Stimulated activated CD8-positive, alpha-beta memory T cell treated with anti-CD3 and anti-CD28 coated beads, Interleukin-7, amount 100 ng/mL, for 48 hours (primary cell): ENCODE measurements at places on chromosomes 2 and 18.

DNA sequence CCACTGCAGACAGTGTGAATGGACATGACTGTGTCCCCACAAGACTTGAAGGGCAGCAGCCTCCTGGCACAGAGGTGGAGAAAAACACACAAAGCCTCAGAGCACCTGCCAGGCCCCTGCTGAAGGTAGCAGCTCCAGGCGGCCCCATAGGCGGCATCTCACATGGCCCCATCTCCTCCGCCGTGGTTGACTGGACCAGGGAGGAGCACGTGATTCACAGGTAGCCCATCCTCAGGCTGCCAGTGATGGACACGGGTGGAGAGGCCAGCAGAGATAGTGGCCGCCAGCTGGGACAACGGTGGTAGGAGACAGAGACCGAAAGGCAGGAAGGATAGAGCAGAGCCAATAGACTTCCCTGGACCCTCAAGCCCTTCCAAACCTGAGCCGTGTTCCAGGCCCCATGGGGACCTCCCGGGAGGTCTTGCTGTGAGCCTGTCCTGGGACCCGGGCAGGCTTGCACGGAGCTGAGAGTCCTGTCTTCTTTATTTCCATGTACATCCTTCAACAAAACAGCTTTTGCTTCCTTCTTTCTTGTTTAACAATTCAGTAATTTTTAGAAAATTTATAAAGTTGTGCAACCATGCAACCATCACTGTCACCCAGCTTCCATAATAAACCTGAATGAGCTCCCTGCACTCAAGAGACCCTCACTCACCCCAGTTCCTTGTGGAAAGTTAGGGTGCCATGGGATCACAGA lies 26.9 kb downstream of the GPR55 start:
- no peak for DNase-seq

GRCh38 chr2:101723371-101724124 lies 26.0 kb downstream of the MAP4K4 start:
- DNase-seq, result no peak

GRCh38 chr2:216090369-216090786 lies 8.7 kb downstream of the TMEM169 start:
- DNase-seq, result no peak

GRCh38 chr2:70181363-70181956 lies 9.4 kb downstream of the C2orf42 start:
- DNase-seq, result no peak

- DNase-seq, result no peak
These were observed 16.6 kb upstream of the E2F6 start for GRCh38 chr2:11482473-11483035.

DNA sequence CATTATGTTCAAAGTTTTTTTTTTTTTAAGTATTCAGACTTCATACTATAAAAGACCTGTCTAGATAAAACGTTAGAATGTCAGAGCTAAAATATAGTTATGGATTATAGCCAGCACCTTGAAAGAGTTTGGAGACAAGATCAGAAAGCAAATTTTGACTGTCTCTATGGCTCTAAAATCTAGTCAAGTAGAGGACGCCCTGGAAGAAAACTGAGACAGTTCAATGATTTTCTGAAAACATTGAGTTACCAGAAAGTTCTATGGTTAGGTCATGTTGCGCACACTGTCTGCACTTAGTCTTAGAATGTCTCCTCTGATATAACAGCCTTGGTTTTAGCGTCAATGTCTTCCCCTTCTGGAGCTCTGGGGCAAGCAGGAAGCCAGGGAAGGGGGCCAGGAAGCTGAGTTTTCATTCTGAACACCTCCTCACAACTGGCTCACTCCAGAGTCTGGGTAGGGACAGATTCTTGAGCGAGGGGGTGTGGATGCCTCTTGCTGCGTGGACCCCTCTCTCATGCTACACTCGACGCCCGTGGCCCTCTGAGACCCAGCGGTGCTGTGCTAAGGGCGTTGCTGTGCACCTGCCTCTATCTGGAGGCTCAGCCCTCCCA lies 99.5 kb downstream of the RNF144A start:
- no peak for DNase-seq
